ENCODE measurements at places on chromosomes 11 and 22.

GRCh38 chr22:30309951-30310741 lies 16.6 kb downstream of the TBC1D10A start:
- DNase-seq: no peak

DNA sequence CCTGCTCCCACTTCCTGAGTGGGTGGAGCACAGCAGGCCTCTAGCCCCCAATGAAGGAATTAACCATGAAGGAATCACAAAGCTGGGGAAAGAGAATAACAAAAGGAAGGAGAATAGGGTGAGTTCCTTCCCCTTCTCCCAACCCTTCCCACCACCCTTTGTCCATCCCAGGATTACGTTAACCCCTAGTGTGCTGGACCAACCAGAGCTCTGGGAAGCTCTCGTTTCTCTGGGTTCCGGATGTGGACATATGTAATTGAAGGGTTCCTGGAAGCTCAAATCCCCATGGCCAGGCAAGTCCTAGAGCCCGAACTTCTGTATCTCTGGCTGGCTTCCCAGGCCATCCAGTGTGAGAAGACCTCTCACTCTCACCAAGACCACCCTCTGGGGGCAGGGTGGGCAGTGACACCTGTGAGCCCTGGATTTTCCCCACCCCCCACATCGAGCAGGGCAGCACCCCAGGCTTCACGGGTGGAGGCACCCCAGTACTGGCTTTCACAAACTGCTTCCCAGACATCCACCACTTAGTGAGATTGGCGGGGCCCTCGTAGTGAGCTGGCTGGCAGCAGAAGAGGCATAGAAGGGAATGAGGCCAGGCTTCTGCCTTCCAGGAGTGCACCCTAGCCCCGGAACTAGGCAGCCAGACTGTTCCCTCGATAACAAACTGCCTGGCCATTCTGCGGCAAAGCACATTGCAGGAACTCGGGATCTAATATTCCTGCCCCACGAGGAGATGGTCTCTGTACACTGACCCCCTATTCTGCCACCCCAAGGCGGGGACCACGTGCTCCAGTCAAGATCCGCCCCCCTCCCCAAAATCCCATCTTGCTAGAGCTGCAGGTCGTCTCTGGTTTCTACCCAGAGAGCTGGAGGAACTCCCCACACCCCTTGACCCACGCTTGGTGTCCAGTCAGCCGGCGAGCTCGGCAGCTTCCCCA lies 2.1 kb downstream of the NECTIN1 start:
- no peak for DNase-seq

DNA sequence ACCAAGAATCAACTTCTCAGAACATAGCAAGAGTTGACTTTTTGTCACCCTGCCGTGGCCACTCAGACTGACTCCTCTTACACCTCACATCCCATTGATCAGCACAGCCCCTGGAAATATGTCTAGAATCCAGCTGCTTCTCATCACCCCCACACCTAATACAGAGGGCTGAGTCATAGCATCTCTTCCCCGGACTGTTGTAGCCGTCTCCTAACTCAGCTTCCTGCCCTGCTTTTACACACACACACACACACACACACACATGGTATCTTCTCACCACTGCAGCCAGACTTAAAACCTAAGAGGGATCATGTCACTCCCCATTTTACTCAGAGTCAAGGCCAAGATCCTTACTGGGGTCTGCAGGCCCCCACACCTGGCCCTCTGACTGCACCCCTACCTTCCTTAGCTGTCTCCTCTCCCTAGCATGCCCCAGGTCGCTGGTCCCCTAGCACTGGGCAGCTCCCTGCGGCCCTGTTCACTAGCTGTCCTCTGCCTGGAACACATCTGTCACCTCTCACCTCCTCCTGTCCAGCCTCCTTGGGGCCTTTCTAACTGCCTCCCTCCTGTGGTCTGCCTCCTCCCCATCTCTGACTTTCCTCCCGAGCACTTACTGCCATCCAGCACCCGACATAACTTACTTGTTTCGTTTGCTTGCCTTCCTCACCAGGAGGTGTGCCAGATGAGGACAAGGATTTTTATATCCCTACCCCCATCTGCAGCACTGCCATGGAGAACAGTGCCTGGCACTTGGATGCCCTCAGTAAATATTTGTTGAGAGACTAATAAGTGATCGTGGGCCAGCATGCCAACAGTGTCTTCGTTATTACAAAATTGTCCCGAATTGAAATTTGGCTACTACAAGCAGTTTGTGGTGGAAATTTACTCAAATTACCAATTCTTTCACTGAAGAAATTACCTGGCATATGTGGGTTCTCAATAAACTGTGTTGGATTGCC lies 61.9 kb downstream of the BMAL1 start:
- no peak for DNase-seq

DNA sequence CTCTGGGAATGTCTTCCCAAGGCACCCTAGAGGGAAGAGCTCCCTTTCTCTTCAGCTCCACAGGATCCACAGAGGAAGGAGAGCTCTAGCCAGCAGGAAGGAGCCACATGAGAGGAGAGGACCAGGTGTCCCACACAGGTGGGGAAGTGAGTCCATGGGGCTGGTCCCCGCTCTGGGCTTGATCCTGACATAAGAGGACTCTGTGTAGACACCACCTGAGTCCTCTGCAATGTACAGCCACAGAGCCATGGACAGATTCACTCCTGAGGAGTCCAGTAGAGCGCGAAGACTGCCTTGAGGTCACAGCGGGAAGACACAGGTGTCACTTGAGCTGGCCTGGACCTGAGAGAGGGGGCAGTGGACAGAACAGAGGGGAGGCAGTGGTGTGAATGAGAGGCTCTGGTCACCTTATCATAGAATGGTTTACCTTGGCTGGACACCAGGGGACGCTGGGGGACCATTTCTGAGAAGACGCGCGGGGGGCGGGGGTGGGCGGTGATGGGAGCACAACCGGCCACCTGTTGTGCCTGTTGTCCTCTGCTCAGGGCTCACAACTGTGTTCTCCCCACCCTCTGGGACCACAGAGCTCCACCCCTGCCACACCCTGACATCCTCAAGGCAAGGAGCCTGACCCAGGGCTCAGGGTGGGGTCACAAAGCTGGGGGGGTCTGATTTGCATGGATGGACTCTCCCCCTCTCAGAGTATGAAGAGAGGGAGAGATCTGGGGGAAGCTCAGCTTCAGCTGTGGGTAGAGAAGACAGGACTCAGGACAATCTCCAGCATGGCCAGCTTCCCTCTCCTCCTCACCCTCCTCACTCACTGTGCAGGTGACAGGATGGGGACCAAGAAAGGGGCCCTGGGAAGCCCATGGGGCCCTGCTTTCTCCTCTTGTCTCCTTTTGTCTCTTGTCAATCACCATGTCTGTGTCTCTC lies 128.2 kb downstream of the ZNF280B start:
- peak; percentile 37 for DNase-seq

GRCh38 chr11:47514825-47515647 lies 37.9 kb downstream of the CELF1 start:
- DNase-seq: no peak

DNA sequence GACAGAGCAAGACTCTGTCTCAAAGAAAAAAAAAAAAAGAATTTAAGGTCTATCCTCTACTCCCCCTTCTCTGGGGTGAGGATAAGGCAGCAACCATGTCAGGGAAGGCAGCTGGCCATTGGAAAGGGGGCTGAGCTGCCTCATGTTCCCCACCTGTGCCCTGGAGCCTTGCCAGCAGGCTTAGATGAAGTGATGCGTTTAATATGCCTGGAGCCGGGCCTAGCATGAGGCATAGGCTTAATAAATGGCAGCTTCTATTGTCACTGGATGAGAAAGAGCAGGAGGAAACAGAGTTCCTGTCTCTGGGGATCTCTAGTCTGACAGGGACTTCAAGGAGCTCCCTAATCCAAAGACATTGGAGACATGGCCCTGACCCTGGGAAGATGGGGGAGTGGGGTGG lies 3.2 kb upstream of the KCNE3 start:
- DNase-seq: no peak

- no peak for DNase-seq
These were observed 73.5 kb upstream of the WNT7B start for GRCh38 chr22:46050451-46050845.

DNA sequence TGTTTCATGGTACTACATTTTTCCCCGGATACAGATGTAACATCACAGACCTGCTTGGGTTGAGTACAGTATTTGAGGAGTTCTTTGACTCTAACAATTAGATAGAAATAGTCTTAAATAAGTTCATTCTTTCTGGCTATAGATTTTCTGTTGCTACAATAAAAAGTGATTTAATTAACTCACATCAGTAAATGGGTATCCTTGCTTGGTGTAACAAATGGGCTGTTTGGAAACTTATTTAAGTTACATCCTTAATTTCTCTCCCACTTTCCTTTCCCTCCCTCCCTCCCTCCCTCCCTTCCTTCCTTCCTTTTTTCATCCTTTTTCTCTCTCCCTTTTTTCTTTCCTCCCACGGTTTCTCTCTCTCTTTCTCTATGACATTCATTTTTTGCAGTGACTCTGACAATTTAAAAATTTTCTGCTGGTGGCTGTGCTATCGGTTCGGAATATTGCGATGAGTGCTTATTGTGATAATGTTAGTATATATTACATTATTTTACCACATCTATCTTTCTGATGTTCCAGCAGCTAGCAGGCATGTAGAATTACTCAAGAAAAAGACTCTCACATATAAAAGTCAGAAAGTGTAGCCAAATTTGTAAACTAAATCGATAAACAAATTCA lies 3.2 kb downstream of the OR51F1 start:
- DNase-seq: no peak

- no peak for DNase-seq
These were observed 24.3 kb upstream of the OR5B12 start for GRCh38 chr11:58466293-58466692.

GRCh38 chr11:20058749-20059458 lies 101.4 kb downstream of the DBX1 start:
- no peak for DNase-seq

DNA sequence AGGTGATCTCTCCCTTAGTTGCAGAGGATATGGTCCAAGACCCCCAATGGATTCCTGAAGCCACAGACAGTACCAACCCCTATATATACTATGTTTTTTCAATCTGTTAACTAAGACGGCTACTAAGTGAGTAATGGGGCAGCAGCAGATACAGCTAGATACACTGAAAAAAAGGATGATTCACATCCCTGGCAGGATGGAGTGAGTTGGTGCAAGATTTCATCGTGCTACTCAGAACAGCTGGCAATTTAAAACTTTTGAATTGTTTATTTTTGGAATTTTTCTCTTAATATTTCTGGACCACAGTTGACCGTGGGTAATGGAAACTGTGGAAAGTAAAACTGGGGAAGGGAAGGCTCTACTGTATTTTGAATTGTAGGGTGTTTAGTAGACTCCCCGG lies 17.0 kb upstream of the TMEM218 start:
- no peak for DNase-seq

DNA sequence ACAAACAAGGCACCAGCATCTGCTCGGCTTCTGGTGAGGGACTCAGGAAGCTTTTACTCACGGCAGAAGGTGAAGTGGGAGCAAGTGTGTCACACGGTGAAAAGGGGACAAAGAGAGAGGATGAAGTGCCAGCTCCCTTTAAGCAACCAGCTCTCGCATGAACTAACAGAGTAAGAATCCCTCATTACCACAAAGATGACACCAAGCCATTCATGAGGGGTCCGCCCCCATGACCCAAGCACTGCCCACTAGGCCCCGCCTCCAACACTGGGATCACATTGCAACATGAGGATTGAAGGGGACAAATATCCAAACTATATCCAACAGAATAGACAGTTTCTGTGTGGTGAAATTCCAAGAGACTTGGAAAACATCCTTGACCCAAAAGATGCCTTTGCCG lies 198.2 kb upstream of the POU2AF2 start:
- DNase-seq: no peak

DNA sequence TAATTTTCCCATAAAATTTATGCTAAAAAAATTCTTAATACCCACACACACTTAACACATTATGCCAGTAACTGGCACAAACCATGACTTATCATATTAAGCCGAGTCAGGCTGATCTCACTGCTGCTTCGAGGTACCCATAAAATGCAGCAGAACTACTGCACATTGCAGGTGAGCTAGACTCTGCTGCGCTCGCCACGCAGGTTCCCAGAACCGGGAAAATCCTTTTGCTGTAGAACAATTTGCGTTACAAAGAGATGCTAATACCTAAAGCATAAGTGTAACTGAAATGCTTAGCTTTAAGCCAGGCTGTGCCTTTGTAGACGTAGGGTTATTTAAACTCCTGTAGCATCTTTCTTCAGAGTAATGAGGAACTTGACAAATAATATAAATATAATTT lies 200.3 kb downstream of the MSANTD4 start:
- no peak for DNase-seq

DNA sequence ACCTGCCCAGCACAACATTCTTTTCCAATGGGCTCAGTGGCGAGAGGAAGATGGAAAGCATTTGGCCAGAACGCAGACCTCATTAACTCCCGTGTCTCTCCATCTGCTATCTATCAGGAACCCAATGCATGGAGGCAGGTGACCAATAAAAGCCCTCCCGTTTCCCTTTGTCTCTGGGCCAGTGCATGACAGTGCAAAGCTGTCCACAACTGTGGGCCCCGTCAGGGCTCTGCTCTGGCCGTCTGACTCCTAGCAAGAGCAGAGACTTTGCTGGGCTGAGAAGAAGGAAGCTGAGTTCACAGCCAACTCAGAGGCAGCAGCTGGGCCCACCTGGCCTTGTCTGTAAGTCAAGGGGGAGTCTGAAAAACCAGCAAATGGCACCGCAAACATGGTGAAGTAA lies 177.8 kb downstream of the TENM4 start:
- no peak for DNase-seq

DNA sequence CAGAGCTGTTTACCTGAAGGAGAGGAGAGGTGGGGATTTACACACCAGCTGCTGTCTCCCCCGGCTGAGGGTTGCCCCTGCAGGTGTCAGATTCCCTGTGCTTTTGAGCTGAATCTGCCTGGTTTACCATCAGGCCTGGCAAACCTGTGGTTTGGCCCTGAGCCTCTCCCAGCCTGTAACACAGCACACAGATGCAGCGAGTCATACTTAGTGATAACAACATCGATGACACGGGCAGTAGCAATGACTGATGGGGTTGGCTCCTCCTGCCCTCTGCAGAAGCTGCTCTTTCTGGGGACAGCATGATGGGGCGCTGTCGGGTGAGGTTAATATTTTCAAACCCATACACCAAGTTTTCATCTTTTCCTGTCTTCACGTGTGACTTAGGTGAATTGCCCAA lies 380.0 kb upstream of the B3GAT1 start:
- DNase-seq: no peak

DNA sequence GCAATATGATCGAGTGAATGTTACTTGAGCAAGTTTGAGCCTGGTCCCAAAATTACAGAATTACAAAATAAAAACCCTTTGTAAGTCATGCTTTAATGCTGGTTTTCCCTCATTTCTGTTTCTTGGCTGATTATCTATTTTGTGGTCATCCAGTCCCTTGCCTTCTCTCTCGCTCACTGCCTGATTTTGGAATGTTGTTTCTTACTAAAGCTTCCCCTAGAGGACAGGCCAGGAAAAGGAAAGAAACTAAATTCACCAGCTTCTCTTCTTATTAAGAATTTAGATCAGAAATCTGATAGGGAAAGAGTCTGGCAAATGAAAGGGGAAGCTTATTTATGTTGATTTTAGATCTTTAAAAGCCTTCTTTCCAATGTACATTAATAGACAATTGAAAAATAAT lies 16.6 kb upstream of the BDNF start:
- DNase-seq: no peak

DNA sequence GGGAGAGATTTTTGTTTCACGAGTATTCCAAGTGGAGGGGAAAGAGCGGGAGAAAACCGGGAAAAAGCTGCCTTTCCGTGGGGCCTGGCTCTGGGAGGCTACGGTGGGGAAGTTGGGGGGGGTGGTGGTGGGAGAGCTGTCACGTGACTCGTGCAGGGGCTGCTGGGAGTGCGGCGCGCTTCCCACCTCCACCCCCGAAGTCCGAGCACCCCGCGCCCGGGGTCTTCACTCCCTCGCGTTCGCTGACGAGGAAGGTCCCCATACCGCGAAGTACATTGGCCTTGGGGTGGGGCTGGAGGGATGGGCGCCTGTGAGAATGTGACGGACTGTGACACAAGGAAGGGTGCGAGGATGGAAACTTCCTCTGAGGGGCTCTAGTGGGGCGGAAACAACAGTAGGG lies at the start of gene TEX12:
TSS of gene TEX12 (plus strand) at position 228 of the 400 bp plus-strand sequence. CDS start 1,897 bp downstream, outside the sequence.
- no peak for DNase-seq
